ENCODE measurements at places on chromosomes 4 and X.

GRCh38 chr4:100651499-100652175, 133.8 kb upstream of the EMCN start:
- DNase-seq: no peak

DNA sequence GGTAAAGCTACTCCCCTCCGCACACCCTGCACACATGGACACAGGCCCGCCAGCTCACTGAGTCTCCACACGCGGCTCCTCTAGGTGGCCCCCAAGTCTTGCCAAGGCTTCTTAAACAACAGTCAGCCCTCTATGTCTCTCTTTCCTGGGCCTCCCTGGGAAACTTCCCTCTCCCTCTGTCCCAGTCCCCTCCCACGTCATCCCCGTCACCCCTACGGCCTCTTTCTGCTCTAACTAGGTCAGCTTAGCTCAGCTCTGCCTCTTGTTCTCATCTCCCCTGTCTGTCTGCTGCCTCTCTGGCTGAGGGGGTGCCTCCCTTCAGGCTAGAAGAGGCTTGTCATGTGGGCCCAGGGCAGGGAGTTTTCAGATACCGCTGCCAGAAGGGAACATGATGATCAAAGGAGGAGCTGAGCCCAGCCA, 38.8 kb downstream of the SEPTIN6 start:
- DNase-seq: no peak

- DNase-seq: no peak
Observed at GRCh38 chr4:31392923-31393322, 672.8 kb downstream of the PCDH7 start.

- no peak for DNase-seq
Observed at GRCh38 chr4:56469489-56470210, 2.2 kb downstream of the SRP72 start.

DNA sequence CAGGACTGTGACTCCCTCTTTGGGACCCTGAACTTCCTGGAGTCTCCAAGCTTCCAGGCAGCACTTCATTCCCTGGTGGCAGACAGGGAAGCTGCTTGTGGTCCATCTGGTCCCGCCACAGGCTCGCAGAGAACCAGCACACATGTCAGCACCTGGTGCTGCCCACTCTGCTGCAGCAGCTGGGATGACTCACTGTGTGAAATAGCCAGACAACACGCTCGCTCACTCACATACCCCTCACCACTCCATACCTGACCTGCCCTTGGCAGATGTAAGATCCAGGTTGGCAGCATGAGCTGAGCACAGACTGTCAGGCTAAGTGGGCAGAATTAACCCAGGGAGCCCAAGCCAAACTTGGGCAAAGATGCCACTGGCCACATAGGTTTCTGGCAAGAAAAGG, 613.5 kb downstream of the PCDH18 start:
- DNase-seq: no peak

DNA sequence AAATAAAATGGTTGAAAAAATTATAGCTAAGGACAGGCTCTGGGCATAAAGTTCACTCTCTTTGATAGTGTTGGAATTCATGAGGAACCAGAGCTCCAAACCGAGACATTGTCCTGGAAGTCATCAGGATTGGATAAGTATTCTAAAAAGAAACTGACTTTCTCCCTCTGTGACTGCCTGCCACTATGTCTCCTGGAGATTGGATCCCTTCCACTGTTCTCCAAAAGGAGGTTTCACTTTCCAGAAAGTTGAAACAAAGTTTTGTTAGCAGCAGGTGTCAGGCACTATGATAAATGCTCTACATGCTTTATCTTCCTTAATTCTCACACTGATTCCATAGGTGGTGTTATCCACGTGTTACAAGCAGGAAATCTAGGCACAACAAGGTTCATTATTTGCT, 16.8 kb downstream of the BANK1 start:
- DNase-seq: no peak

DNA sequence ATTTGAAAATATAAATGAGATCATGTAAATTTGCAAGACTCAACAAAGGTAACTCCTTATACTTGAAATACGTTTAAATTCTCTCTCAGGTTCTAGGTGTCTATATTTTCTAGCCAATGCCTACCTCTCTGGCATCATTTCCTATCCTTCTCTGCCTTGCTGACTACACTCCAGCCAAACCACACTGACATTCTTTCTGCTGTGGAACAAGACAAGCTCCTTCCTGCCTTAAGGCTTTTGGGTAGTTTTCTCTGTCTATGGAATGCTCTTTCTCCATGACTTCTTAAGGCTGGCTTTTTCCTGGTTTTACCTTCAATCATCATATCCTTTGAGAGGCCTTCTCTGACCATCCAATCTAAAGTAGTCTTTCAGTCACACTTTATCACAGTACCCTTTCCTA, 201.0 kb downstream of the SPRY1 start:
- no peak for DNase-seq

DNA sequence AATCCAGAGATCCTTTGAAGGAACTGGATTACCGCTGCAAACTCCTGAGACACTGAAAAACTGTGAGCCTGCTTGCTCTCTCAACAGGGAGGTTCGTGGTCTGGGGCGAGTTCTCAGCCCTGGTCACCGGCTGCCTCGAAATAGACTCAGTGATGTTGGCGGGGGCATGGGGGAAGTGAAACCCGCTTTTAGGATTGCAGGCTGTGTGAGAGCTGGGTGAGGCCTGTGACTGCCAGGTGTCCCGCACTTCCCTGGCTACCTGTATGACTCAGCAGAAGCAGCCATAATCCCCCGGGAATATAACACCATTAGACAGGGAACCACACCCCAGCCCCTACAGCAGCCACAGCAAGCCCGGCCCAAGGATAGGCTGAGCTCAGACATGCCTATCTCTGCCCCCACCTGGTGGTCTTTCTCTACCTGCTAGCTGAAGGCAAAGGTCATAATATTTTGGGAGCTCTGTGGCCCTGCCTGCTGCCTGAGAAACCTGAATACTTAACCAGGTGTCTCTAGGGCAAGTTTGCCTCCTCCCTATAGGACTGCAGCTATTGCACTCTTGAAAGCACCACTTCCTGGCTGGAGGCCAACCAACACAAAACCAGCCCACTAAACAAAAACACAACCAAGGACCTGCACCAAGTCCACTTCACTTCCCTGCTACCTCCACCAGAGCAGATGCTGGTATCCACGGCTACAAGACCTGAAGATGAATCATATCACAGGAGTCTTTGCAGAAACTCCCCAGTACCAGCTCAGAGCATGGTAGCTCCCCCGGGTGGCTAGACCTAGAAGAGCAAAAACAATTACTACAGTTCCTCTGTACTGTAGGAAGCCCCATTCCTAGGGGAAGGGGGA, 202.0 kb downstream of the RRAGB start:
- DNase-seq: no peak

DNA sequence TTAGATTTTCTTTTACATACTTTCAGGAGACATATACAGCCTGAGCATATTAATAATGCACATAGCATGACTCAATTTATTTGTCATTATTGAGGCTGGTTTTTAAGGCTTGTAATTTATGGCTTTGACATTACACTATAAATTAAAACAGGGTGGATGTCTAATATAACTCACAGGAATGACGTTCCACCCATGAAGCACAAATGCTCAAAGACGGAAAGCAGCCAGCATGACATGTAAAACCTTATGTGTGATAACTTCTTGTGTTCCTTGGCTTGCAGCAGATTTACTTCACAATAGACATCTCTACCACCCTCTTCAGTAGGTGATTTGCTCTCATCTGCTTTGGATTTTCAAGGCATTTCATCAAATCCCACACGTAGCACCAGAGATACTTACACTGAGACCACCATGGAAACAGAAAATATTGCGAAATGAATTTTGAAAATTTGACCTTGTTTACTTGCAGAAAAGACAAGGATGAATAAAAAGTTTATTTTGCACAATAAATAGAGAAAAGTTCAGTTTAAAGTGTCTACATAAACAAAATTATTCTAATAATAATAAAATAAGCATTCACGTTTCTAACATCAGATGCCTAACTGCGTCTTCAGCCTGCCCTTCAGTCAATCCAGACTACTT, 64.7 kb upstream of the BTC start:
- DNase-seq: no peak

- peak; percentile 42 for DNase-seq
Observed at GRCh38 chrX:18886344-18887161, 97.4 kb downstream of the PHKA2 start.

GRCh38 chr4:150348079-150348478, 233.9 kb upstream of the MAB21L2 start:
- DNase-seq: no peak

DNA sequence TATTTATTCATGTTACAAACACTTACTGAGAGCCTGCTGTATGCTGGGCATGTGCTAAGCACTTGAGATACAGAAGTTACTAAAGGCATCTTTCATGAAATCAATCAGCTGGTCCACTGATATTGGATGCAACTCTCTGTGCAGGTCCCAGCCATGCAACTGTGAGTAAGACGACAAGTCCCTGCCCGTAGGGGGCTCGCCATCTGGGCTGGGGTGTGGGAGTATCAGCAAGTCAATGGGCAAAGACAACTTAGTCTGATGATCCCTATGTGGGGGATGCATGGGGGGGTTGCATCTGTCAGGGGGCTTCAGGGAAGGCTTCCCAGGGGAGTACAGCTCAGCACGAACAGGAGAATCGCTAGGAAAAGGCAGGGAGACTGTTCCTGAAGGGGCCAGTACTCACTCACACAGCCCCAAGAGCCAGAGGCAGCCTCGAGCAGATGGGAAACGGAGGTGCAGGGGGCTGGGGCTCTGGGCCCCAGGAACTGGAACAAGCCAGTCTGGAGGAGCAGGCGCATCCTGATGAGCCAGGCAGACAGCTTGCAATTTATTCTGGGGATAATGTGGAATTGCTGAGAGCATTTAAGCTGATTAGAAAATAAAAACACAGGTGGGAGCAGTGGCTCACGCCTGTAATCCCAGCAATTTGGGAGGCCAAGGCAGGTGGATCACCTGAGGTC, 40.2 kb downstream of the CRMP1 start:
- no peak for DNase-seq

- no peak for DNase-seq
Observed at GRCh38 chr4:142440093-142440492, 406.0 kb downstream of the INPP4B start.

GRCh38 chr4:39702716-39703115, 4.8 kb downstream of the UBE2K start:
- DNase-seq: no peak

GRCh38 chrX:118621081-118621759, 106.2 kb upstream of the IL13RA1 start:
- no peak for DNase-seq

- no peak for DNase-seq
Observed at GRCh38 chr4:47239649-47240048, 208.3 kb downstream of the GABRB1 start.

DNA sequence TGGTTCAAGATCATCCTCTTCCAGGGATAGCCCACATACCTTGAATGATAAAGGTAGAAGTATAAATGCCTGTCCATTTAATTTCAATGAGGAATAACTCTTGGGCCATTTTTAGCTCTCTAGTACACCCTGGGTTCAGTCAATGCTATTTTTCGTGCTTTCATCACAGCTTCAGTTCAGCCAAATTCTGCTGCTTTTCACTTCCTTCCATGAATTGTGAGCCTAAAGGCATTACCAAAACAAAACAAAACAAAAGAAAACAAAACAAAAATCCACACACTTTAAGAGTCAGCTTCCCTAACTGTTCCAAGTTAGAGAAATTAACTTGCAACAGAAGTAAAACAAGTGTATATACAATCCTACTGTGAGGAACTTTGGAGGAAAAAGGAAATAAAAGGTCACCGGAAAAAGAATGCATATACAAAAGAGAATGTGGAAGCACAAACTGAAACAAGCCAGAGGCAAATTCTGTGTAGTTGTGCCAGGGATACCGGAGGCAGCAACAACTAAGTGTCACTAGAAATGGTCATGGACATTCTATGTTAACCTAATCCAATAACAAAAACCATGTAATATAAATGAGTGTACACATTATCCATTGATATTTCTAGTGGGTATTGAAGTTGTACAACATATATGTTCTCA, 423.1 kb downstream of the KCTD8 start:
- DNase-seq: no peak

GRCh38 chr4:149765630-149766029, 50.0 kb downstream of the IQCM start:
- DNase-seq: no peak

GRCh38 chrX:153626863-153627674, 19.9 kb upstream of the DUSP9 start:
- DNase-seq: no peak

GRCh38 chr4:181672751-181673150, 570.5 kb upstream of the TENM3 start:
- no peak for DNase-seq

GRCh38 chr4:78235800-78236199, 178.7 kb downstream of the FRAS1 start:
- no peak for DNase-seq

DNA sequence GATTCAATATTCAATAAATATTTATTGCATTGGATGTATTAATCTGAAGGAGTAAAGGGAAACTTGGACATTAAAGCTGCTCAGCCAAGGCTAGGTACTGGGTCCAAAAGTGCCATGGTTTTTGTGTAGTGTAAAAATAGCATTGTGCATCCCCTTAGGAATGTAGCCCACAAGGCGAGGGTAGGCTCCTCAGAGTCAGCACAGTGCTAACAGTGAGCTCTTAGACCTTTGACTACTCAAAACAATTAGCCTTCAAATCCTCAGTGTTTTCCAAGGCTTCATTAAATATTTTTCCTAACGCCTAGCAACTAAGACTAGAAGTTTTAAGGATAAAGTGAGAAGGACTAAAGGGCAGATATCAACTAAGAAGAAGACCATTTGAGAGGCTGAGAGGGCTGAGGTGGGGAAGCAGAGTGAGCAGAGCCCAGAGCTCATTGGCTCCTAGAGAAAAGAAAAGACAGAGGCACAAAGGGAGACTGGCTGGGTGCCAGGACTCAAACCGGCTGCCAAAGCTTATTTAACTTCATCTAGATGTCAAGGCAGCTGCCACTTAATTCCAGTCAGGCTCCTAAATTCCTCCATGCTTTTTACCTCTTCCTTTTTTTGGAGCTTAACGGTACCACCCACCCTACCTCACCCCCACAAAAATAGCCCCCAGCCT, 17.0 kb downstream of the PRKG2 start:
- no peak for DNase-seq

DNA sequence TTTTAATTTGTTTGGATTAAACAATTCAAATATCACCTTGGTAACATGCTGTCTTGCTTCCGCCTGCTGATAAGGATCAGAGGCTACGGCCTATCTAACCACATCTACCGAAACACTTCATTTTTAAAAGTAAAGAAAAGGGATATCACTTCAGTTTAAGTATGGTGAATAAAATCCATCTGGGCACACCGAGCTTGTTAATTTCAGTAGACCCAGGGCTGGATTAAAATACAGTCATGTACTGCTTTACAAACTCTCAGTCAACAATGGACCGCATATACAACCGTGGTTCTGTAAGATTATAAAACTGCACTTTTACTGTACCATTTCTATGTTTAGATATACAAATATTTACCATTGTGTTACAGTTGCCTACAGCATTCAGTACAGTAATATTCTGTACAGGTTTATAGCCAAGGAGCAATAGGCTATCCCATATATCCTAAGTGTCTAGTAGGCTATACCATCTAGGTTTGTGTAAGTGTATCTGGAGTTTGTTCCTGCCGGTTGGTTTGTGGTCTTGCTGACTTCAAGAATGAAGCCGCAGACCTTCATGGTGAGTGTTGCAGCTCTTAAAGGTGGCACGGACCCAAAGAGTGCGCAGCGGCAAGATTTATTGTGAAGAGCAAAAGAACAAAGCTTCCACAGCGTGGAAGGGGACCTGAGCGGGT, 40.0 kb downstream of the SEPTIN11 start:
- peak; percentile 53 for DNase-seq
